ENCODE measurements at places on chromosomes 4 and X. TPM values are rescaled to one million over a fixed set of nuclear protein-coding genes. Genes with fewer than 3 reads are reported as not detected.

- no peaks in the 10 kb centered on the region for H3K4me1 ChIP-seq
- H3K36me3 ChIP-seq, result no peaks in the 10 kb centered on the region
- DNase-seq, result no peak
Observed at GRCh38 chr4:12071316-12071715, 642.6 kb upstream of the HS3ST1 start.

- no peaks in the 10 kb centered on the region for H3K27me3 ChIP-seq
- no peaks in the 10 kb centered on the region for H3K4me1 ChIP-seq
- H3K36me3 ChIP-seq, result peaks cover 51% of the 10 kb centered on the region
- no peak overlapping the region for H3K27ac ChIP-seq
Observed at GRCh38 chr4:169136330-169136729, 126.3 kb upstream of the CBR4 start.

DNA sequence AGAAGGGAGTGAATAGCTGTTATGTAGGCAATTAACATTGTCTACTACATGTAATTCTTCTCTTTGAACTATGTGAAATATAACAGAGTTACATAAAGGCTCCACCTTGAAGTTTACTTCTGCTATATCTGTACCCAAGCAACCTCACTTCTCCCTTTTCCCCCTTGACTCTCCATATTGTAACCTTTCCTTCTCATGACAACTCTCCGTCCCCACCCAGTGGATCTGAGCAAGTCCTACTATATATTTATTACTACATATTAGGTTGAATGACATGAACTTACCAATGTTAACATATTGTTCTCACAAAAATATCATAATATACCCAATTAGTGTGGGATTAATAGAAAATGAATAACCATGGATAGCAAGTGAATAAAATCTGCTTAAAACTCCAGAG is 93.2 kb upstream of the ATP8A1 start:
- H3K4me1 ChIP-seq, result no peaks in the 10 kb centered on the region
- H3K36me3 ChIP-seq, result no peaks in the 10 kb centered on the region
- no peaks in the 10 kb centered on the region for H3K27me3 ChIP-seq
- no peak overlapping the region for H3K4me3 ChIP-seq
- DNase-seq, result no peak

Gene WDR13
- polyA plus RNA-seq, result 212 TPM

Gene F8A3
- 3.6 TPM for polyA plus RNA-seq
